Left cardiac atrium (tissue), 4 donors: ENCODE measurements at places on chromosomes 11 and 22.

DNA sequence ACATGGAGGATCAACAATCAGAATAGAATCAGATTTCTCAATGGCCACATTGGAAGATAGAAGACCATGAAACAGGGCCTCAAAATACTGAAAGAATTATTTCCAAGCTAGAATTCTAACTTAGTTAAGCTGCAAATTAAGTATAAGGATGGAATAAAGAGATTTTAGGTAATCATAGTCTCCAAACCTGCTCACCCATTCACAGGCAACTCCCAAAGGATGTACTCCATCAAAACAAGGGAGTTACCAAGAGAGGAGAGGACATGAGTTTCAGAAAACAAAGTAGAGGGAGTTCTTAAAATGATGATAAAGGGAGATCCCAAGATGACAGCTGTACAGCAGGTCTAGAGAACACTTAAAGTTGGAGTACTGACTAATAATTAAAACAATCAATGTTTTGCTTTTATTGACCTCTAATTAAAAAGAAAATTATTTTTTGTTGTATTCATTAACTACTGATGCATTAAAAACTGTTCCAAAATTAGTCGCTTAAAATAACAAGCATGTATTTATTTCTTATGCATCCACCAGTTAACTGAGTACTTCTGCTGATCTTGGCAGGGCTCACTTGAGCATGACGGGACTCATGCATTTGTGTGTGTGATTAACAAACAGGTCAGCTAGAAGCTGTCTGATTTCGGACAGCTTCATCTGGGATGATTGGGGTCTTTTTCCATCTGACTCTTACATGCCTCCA is 95.6 kb downstream of the CD44 start:
- no peak for DNase-seq

- no peak for DNase-seq
Measured at GRCh38 chr11:94504689-94505293, 7.5 kb upstream of the C11orf97 start.

GRCh38 chr22:40838486-40838885 is 18.0 kb downstream of the ST13 start:
- DNase-seq = no peak

DNA sequence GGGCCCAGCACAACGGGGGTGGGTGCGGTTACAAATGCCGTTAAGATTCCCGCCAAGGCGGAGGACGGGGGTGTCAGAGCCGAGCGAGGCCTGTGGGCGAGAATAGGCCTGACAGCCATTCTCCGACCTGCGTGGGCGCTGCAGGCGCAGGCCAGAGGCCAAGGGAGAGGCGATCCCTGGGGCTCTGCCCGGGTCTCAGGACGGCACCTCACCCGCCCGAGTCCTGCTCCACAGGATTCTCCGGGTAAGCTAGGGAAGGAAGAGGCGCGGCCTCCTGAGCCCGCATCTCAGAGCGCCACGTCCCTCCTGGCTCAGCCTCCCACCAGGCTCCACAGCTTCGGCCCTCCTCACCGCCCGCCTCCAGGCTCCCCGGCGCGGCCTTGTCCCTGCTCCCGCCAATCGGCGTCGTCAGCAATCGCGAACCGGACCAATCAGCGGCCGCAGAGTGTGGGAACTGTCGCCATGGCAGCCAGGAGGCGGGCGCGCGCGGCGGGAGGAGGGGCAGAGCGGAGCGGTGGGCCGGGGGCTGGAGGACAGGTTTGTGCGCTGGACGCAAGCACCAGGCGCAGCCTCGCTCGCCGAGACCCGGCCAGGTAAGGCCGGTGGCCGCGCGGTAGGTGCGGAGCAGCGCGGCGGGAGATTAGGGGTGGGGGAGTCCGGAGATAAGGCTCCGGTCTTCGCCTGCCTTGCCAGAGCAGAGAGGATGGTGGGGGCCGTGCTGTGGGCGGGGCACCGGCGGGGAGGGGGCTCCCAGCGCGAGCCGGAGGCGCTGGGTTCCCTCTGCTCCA is at the start of gene NUCB2:
Gene NUCB2 (plus strand): TSS at position 504 of the 788 bp plus-strand sequence. CDS start 18,585 bp downstream, outside the sequence.
- peak; percentile 99 for DNase-seq
